Urothelium cell line (cell line): ENCODE measurements at places on chromosomes 2 and 18.
A peak's percentile ranks its signal among the peaks of the same experiment; 100 is the strongest.

DNA sequence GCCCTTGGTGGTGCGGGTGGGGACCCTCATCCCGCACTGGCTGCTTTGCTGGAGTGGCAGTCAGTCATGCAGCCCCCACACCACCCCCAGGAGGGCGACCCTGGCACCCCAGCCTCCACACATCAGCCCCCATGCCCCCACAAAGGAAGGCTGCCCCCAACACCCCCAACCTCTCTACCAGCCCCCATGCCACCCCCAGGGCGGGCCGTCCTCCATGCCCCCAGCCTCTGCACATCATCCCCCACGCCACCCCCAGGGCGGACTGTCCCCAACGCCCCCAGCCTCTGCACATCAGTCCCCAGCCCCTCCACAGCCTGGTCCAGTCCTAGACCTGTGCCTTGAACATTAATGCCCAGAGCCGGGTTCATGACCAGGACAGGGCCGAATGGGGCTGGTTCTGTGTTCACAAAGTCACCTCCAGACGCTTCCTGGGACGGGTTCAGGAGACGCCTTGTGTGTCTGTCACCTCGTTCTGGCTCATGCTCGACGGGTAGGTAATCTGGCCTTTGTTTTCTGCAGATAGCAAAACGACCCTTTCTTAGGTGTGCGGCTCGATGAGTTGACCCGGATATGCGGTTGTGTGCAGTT is 18.4 kb downstream of the D2HGDH start:
- no peak for DNase-seq

- DNase-seq: no peak
Observed at GRCh38 chr2:120320318-120320851, 25.6 kb upstream of the INHBB start.

- DNase-seq: peak; percentile 18
Observed at GRCh38 chr2:177602611-177603164, 210.1 kb downstream of the AGPS start.

- no peak for DNase-seq
Observed at GRCh38 chr2:31000970-31001369, 137.3 kb downstream of the GALNT14 start.
